G401 (cell line): ENCODE measurements at places on chromosomes 5 and 9. TPM values are rescaled to one million over a fixed set of nuclear protein-coding genes. Genes with fewer than 3 reads are reported as not detected.

DNA sequence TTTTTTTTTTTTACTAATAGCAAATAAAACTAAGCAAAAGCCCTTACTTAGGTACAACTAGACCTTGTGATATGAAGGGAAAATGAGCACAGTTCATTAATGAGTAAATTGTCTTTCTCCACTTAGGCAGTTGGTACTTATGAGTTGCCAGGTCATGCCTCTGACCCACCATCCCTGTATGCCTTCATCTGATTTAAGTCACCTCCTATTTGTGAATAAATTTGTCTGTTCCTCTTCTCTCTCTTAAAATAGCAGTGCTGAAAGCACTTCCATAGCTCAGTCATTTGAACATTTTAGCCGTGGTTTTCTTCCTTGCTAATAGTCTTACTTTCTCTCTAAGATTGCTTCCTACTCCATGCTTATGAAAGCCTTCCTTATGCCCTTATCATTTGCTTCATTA is 61.4 kb downstream of the SLC44A1 start:
- DNase-seq = no peak

GRCh38 chr5:163509291-163509951 is 4.0 kb downstream of the MAT2B start:
- DNase-seq = peak; percentile 15

DNA sequence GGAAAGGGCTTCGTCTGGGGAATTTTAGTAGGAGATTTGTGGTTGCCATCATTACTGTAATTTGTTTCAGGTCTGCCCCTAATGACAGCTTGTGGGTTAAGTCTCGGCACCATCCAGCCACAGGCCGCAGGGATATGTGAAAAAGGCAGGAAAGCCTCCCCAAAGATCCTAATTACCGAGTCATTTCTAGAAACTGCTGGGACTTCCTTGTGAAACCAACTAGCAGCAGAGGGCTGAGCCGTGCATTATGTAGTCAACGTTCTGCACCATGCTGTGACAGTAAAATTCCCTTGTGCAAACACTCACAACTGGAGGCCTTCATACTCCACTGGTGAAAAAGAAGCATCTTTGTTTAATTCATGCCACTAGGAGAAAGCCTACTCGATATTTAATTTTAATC is 230.3 kb downstream of the MPDZ start:
- DNase-seq = no peak

GRCh38 chr5:154997746-154998145 is 15.8 kb upstream of the KIF4B start:
- no peak for DNase-seq

The PCDHB8 gene
- 0.10 TPM in 1 of 2 replicates, not detected in the other for total RNA-seq

The MPDZ gene
- 15.5 and 20.4 TPM in 2 replicates for total RNA-seq

DNA sequence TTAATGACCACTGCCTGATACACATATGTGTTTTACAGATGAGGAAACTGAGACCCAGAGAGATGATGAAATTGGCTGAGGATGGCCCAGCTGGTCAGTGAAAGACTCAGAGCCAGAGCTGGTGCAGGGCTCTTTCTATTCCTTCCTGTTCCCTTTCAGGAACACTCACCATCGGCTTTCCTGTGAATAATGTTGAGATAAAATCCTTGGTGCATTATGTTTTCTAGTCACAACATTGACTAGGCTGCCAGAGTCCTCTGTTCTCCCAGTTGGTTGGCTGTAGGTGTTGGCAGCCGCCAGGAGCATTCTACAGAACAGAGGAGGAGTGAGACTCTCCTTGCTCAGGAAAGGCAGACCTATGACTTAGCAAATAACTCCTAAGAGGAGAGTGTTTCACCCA is 14.8 kb downstream of the TGFBI start:
- no peak for DNase-seq

DNA sequence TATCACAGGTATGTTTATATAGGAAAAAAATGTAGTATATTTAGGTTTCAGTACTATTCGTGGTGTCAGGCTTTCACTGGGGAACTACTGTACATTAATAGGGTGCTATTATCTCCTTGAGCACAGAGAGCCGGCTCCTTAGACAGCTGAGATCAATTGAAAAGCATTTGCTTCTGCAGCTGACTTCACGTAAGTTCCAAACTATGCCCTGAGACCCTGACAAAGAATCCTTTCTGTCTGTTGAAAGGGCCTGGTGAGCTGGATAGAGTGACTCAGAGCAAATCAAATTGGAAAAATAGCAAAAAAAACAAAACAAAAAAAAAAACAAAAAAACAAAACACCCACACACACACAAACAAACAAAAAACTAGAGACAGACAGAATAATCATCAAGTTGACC is 652.0 kb downstream of the MTRR start:
- DNase-seq = no peak

GRCh38 chr9:108885643-108886348 is 23.7 kb downstream of the ACTL7A start:
- peak; percentile 6 for DNase-seq

GRCh38 chr5:167945542-167946384 is 345.7 kb upstream of the WWC1 start:
- peak; percentile 18 for DNase-seq

DNA sequence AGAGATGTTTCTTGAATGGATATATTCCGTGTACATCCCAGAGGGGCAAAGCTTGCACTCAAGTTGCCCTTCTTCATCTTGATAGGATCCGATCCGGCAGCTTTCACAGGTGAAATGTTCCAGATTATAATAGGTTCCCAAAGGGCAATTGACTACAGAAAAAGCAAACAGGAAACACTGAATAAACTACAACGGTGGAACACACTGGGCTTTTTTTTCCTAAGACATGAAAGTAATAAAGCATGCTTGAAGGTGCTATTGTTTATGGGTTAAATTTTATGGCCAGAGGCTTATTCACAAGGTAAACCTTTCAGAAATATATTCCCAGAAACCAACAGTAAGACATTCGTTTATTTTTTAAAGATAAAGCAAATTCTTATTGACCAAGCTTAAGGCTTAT is 110.6 kb downstream of the SVEP1 start:
- no peak for DNase-seq

The NTRK2 gene
- total RNA-seq = not detected in 2 replicates

- DNase-seq = no peak
Measured at GRCh38 chr9:120431268-120431667, 148.7 kb downstream of the CDK5RAP2 start.

- no peak for DNase-seq
Measured at GRCh38 chr5:124986170-124986569, 239.7 kb upstream of the ZNF608 start.

DNA sequence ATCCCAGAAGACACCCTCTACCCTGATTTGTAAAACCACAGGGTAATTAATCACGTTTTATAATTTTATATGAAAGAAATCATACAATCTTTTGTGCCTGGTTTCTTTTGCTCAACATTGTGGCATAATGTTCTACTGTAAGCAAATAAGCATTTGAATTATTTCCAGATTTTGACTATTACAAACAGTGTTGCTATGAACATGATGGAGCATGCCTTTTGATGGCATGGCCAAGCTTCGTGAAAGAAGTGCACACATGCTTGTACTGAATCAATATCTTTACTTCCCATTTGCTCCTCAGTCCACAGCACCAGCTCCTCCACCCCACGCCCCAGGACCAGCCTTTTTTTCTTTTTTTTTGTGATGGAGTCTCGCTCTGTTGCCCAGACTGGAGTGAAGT is 29.9 kb downstream of the ACSL6 start:
- DNase-seq = no peak

GRCh38 chr5:116009806-116010205 is 22.5 kb upstream of the ARL14EPL start:
- DNase-seq = no peak

- DNase-seq = no peak
Measured at GRCh38 chr9:93896496-93897033, 58.6 kb downstream of the BARX1 start.

GRCh38 chr9:684941-685340 is 156.6 kb upstream of the DMRT1 start:
- DNase-seq = no peak
